ENCODE measurements at places on chromosomes 5 and 9. TPM values are rescaled to one million over a fixed set of nuclear protein-coding genes. Genes with fewer than 3 reads are reported as not detected.

DNA sequence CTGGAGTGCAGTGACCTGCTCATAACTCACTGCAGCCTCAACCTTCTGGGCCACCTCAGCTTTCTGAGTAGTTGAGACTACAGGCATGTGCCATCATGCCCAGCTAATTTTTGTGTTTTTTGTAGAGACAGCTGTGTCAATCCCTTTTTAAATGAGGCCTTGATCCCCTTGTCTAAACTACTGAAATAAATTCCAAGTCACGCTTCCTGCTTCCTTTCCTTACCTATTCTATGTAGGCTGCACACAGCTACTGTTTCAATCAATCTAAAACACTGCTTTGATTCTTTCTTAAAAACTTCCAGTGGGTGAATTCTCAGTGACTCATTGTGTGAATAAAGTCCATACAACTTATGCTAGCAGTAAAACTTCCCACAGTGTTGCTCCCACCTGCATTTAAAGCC lies 2.9 kb upstream of the C7 start:
- DNase-seq = no peak

DNA sequence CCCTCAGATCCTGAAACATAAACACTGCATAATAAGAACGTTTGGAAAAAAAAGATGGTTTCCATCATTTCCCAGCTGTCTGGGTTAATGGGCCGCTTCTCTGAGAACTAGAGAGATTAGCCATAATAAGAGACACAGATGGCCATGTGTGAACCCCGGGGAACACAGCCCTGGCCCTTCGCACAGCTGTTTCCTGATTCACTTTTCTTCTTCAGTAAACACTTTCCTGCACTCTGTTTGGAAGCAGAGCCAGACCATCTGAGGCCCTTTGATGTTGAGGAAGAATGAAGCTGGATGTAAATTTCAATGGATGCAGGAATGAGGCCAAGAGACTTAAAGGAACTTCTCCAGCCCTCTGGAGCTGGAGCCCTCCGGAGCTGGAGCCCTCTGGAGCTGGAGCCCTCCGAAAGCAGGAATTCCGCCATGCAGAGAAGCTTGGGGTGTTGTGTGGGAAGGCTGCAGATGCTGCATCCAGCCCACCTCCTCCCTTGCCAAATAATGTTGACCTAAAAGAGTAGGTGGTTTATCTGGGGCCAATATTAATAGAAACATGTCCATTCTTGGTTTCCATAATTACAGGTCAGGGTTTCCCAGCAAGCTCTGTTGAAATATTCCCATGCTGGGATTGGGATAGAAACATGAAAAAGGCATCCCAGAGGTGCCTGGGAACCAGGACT lies 218.9 kb downstream of the NXNL2 start:
- no peak for DNase-seq

DNA sequence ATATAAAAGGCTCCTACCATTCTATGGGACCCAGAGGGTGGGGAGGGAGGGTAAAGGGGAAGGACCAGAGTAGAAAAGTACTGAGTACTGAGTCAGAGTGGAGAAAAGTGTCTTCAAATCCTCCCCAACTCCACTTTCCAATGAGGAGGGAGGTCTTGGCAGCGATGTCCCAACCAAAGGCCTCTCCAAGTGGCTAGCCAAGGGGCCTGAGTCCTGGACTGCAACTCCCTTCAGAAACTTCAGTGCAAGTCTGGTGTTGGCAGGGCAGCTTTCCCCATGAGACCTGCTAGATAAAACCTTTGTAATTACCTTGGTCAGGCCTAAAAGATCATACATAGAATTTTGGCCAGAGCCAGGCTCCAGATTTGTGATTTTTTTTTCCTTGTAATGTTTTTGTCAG lies 111.3 kb upstream of the TNPO1 start:
- DNase-seq = no peak

The CPLANE1 gene
- 21.6 TPM for total RNA-seq

DNA sequence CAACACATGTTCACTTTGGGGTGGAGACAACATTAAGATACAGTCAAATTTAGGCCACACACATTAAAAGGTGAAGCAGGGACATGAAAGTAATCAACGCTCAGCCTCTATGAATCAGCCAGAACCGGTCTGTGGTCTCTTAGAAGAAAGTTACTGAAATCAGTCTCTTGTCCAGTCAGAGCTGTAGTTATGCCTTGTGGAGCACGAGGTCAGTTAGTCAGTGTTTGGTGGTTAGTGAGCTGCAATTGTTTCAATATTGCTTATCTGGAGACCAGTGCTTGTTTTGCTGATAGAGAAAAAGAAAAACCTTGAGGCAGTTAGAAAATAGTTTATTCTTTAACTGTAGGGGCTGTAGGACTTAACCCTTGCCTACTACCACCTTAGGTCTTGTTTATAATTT lies 157.8 kb upstream of the RASEF start:
- DNase-seq = peak; percentile 60

The MARCHF3 gene
- total RNA-seq = 36.6 TPM

- no peak for DNase-seq
Observed at GRCh38 chr9:36128349-36128748, 8.2 kb upstream of the GLIPR2 start.

GRCh38 chr9:114856942-114857315 lies 51.1 kb upstream of the TNFSF15 start:
- no peak for DNase-seq

DNA sequence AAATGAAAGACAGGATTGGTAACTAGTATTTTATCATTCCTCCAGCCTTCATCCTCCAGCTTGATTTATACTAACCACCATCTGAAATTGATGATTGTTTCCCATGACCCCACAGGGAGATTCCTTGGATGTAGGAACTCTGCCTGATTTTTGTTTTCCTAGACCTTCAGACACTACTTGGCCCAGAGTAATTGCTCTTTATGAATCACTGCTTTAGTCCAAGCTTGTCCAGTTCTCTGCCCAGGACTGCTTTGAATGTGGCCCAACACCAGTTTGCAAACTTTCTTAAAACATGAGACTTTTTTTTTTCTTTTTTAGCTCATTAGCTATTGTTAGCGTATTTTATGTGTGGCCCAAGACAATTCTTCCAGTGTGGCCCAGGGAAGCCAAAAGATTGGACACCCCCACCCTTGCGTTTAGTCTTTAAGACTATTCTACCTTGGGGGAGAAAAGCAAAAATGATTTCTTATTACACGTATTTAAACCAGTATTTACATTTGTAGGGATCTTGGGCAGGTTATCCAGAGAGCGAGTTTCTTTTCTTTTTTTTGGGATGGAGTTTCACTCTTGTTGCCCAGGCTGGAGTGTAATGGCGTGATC lies 18.4 kb downstream of the BASP1 start:
- no peak for DNase-seq

- DNase-seq = no peak
Observed at GRCh38 chr9:94606646-94607422, 13.2 kb upstream of the FBP2 start.

The C5orf58 gene
- not detected for total RNA-seq

DNA sequence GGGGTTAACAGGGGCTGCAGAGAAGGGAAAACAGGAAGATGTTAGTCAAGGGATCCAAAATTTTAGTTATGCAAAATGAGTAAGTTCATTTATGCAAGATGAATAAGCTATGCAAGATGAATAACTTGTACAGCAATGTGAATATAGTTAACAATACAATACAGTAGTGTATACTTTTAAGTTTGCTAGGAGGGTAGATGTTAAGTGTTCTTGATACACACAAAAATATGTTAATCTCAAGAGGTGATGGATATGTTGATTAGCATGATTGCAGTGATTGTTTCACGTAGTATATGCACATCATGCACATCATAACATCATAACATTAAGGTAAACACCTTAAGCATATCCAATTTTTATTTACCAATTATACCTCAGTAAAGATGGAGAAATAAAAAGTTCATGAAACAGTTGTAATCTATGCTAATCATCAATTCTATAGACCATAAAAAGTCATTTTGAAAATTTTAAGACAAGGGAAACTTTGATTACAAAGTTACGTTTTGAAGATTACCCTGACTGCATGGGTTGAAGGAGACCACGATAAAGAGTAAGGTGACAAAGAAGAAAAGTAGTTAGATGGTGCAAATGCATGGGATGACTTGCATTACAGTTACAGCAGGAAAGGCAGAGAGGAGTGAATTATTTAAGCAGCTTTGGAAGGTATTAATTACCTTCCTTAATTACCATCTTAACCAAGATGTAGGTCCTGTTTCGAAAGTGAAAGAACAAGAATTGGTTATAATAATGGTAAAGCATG lies 31.4 kb downstream of the FAM174A start:
- DNase-seq = no peak

DNA sequence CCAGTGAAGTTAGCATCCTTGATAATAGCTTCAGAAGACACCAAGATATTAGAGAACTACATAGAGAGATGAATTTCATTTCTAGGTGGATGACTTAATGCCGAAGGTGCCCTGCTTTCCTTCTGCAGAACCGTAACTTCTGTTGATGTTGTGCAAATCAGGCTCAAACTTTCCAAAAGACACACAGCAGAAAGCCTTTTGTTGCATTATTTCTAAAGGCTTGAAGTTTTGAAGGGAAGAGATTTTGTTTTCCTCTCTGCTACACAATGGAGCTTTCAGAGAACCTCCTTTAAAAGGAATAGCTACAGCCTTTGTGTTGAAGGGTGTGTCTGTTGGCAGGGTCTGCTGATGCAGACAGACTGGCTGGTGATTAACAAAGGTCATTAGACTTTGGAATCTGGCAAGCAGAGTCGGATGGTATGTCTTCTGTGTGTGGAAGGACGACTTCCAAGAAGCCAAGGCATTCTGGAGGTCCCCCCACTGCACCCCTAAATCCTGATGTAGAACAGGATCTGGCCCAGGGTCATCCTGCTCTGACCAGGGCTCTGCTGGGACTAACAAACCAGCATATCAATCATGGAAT lies 57.8 kb downstream of the ZNF462 start:
- DNase-seq = no peak

GRCh38 chr9:17987189-17987588 lies 408.3 kb downstream of the SH3GL2 start:
- DNase-seq = no peak

- no peak for DNase-seq
Observed at GRCh38 chr5:158522776-158523175, 576.9 kb downstream of the EBF1 start.

The SLC6A7 gene
- not detected for total RNA-seq

- no peak for DNase-seq
Observed at GRCh38 chr5:169554251-169554650, 29.3 kb upstream of the SPDL1 start.

- DNase-seq = no peak
Observed at GRCh38 chr9:100170085-100170484, 71.0 kb downstream of the INVS start.

DNA sequence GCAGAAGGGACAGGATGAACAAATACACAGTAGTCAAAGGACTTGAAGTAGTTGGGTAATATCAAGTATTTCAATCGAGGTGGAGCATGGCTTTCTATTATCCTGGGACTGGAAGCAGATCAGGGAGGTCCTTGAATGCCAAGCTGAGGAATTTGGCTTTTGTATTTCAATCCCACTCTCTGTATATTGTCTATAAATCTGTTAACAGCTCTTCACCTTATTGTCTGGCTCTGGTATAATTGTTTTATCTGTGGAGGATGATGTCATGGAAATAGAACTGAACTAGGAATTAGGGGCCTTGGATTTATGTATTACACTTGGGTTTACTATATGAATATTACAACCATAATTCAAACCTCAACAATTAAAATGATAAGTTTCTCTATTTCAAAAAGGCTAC lies 6.3 kb upstream of the ADAMTSL1 start:
- no peak for DNase-seq

- DNase-seq = no peak
Observed at GRCh38 chr5:86461169-86461956, 156.4 kb upstream of the COX7C start.

The SPEF2 gene
- total RNA-seq = 0.82 TPM

GRCh38 chr5:58800861-58801540 lies 218.1 kb downstream of the RAB3C start:
- DNase-seq = no peak

GRCh38 chr5:178204935-178205748 lies 809 bp downstream of the HNRNPAB start:
- DNase-seq = no peak

The PLEKHG4B gene
- 0.48 TPM for total RNA-seq

DNA sequence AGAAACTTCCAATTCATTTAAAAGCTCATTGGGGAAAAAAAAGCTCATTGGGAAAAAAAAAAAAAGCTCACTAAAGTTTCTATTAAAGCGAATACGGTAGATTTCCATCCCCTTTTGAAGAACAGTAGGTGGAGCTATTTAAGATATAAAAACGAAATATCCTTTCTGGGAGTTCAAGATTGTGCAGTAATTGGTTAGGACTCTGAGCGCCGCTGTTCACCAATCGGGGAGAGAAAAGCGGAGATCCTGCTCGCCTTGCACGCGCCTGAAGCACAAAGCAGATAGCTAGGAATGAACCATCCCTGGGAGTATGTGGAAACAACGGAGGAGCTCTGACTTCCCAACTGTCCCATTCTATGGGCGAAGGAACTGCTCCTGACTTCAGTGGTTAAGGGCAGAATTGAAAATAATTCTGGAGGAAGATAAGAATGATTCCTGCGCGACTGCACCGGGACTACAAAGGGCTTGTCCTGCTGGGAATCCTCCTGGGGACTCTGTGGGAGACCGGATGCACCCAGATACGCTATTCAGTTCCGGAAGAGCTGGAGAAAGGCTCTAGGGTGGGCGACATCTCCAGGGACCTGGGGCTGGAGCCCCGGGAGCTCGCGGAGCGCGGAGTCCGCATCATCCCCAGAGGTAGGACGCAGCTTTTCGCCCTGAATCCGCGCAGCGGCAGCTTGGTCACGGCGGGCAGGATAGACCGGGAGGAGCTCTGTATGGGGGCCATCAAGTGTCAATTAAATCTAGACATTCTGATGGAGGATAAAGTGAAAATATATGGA lies at the start of gene PCDHGA12:
Gene PCDHGA12 (plus strand): TSS at position 176 of the 782 bp plus-strand sequence. CDS start 253 bp downstream, at position 429.
- no peak for DNase-seq

- peak; percentile 48 for DNase-seq
Observed at GRCh38 chr5:82174128-82174918, 103.8 kb downstream of the RPS23 start.

- DNase-seq = no peak
Observed at GRCh38 chr9:99210572-99210971, 11.2 kb downstream of the ALG2 start.

The RGS7BP gene
- total RNA-seq = 24.1 TPM

The CDX1 gene
- not detected for total RNA-seq

The SPINK5 gene
- 0.12 TPM for total RNA-seq

Data from glomerular endothelial cell (primary cell).